ENCODE measurements at places on chromosomes 13 and 19. TPM values are rescaled to one million over a fixed set of nuclear protein-coding genes. Genes with fewer than 3 reads are reported as not detected.

- no peak for DNase-seq
Measured at GRCh38 chr13:39682788-39683187, 27.3 kb downstream of the COG6 start.

GRCh38 chr19:43667876-43668405 lies 2.0 kb downstream of the PLAUR start:
- no peak for DNase-seq

- no peak for DNase-seq
Measured at GRCh38 chr13:39054112-39054511, 15.9 kb downstream of the NHLRC3 start.

- DNase-seq = no peak
Measured at GRCh38 chr13:21104199-21105019, 43.0 kb upstream of the LATS2 start.

Gene SIGLECL1
- total RNA-seq = not detected

DNA sequence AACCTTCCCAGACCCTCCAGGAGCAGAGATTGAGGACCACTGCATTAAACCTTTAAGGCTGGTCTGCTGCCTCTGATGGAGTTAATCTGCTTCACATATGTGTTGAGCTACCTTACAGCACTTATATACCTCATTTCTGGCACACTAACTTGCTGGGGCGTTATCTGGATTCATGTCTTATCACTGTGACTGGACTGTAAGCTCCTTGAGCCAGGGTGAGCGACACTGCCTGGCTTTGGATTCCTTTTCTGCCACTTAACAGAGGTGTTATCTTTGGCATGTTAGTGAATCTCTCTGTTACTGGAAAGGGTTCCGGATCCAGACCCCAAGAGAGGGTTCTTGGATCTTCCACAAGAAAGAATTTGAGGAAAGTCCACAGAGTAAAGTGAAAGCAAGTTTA lies 69.8 kb upstream of the RGCC start:
- no peak for DNase-seq

- DNase-seq = no peak
Measured at GRCh38 chr13:19822673-19823072, 39.9 kb upstream of the PSPC1 start.

Gene BRCA2
- 8.8 TPM for total RNA-seq

Gene ZNF808
- 11.7 TPM for total RNA-seq

DNA sequence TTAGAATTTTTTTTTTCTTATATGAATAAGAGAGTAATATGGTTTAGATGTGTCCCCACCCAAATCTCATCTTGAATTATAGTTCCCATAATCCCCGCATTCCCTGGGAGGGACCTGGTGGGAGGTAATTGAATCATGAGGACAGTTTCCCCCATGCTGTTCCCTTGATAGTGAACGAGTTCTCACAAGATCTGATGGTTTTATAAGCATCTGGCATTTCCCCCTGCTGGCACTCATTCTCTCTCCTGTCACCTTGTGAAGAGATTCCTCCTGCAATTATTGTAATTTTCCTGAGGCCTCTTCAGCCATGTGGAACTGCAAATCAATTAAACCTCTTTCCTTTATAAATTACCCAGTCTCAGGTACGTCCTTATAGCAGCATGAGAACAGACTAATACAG lies 205.7 kb downstream of the MYO16 start:
- DNase-seq = no peak

Gene FXYD1
- not detected for total RNA-seq

- no peak for DNase-seq
Measured at GRCh38 chr13:48977973-48978372, 2.3 kb downstream of the FNDC3A start.

DNA sequence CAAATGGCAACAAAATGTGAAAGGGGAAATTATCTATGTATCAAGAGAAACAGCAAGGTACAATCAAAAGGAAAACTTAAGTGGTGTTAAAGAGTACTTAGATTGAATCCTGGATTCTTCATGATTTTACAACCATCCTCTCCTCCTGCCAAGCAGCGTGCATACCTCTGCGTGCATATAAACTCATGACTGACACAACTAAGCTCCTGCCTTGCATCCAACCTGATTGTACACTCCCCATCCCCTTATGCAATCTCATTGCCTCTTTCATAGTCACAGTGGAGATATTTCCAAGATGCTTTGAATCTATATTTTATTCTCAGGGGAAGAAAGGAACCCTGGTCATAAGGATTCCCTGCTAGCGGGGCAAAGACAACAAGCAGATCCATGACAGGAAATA lies 499.9 kb downstream of the KCTD12 start:
- no peak for DNase-seq

Gene TEKTIP1
- total RNA-seq = not detected

Gene MYPOP
- total RNA-seq = 1.2 TPM

All from NCI-H460 (cell line).